ENCODE measurements at places on chromosomes 2 and 18.

GRCh38 chr2:158762336-158762735, 32.8 kb upstream of the DAPL1 start:
- no peak for DNase-seq

- DNase-seq: no peak
Measured at GRCh38 chr18:245282-245847, 22.5 kb downstream of the THOC1 start.

DNA sequence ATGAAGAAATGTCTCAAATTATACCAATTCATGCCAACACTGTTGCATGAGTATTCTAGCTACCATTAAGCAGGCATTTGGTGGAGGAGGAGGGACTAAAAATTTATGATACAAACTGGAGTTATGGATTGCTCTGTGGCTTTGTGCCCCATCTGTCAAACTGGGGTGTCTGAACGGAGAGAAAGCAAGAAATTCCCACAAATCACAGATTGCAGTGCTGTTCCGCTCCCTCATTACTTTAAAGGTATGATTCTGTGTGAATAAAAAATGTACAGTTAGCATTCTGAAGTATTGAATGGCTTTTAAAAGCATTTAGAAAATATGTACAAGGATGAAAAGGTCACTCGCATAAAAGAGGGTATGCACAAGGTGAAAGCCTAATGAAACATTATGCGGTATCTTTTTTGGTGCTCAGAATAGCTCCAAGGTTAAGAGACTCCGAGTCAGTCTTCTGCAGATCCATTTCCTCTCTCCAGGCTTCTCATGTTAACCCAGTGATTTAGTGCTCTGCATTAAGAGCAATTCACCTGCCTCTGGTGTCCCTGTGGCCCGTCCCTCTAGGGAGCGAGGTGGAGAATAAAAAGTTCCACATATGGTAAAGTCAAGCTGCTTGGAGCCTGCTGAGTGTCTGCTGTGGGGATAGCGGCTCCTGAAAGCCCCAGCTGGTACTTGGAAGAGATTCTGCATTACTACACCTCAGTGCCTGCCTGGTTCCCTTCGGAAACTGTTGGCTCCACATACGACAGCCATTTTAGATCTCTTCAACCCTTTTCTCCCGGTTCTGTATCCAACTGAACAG, 184.2 kb downstream of the ZNF521 start:
- DNase-seq: no peak

DNA sequence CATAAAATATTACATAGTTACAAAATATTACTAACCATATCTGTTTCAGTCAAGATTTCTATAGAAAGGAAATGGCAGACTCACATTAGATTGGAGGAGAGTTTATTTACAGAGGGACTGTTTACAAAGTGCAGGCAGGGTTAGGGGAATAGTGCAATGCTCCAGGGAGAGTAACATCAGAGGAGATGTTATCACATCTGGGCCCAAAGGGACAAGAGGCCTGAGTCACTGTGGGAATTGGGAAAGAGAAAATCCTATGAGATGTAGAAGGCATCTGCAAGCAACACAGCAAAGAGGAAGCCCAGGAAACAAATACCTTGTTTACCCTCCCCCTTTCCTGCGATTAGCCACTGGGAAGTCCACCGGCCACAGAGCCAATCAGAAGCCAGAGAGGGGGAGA, 227.3 kb upstream of the TANK start:
- no peak for DNase-seq

GRCh38 chr18:73047688-73048087, 179.9 kb upstream of the NETO1 start:
- no peak for DNase-seq

GRCh38 chr2:60945341-60945740, 64.0 kb downstream of the REL start:
- DNase-seq: no peak

GRCh38 chr2:121018136-121019061, 266.6 kb downstream of the TFCP2L1 start:
- no peak for DNase-seq

- no peak for DNase-seq
Measured at GRCh38 chr2:145751155-145751554, 1231.2 kb upstream of the ZEB2 start.

DNA sequence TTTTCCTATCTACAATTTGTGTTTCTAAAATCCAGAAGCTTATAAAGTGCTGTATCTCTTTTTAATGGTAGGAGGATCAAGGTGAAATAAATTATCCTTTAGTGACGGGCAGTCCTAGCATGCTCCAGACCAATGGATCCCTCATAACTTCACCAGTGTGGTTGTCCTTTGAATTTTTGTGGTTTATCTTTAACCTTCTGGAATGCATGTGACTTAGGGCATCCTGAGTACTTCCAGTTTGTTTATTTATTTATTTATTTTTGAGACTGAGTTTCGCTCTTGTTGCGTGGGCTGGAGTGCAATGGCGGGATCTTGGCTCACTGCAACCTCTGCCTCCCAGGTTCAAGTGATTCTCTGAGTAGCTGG, 40.4 kb downstream of the NUP35 start:
- no peak for DNase-seq

DNA sequence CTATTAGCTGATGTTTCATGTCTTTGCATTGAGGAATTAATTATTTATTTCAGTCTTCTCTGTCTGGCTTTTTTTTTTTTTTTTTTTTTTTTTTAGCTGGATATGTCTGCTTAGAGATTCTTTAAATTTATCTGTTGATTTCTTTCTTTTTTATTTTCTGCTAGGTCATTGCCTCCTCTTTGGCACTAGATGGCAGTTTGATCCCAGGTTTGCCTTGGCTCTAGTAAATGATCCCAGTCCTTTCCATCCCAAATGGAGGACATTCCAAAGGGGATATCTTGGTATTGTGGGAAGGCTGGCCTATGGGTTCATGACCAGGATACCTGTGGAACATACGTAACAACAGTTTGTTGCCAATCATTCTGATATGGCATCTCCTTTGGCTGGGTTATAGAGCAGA, 339.5 kb upstream of the GCFC2 start:
- no peak for DNase-seq

GRCh38 chr2:198456418-198456817, 652.0 kb downstream of the PLCL1 start:
- DNase-seq: no peak

DNA sequence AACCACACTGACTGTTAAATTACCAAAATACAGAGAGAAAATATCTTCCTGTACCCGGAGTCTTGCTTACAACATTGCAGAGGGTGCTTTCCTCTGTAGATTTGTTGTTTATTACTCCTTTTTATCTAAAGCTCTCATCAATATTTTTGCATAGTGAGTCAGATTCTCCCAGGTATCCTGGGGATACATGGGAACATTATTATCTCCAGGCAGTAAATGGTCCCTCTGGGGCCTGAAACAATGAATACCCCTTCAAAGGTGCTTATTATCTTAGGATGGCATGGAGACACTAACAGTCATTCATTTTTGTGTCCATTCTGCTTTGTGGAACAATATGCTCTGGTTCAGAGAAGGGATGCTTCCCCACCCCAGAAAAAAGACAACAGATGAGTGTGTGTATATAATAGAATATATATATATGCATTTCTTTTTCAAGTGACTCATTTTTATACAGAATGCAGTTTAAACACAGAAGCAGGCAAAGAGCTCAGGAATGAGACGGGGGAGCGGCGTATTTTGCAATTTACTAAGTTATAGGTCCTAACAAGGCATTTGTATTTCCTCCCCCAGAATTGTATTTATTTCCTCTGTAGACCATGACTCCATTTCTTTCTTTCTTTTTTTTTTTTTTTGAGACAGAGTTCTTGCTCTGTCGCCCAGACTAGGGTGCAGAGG, 424.8 kb upstream of the ZEB2 start:
- DNase-seq: no peak

DNA sequence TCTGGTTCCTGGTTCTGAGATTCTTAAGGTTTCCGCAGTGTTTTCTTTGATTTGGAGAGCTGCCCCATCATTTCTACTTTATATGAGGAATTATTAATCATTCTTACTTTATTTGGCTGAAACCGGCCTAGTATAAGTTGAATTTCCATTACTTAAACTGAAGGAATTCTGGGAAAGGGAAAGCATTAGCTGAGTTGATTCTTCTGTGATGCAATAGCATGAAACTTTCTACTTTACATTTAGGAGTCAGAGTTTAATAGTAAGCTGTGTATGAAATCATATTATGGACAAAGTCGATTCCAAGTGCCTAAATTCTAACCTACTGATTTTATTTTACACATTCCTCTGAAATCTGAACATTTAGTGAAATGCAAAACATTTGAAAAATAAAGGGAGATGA, 1269.7 kb upstream of the ZEB2 start:
- DNase-seq: no peak

DNA sequence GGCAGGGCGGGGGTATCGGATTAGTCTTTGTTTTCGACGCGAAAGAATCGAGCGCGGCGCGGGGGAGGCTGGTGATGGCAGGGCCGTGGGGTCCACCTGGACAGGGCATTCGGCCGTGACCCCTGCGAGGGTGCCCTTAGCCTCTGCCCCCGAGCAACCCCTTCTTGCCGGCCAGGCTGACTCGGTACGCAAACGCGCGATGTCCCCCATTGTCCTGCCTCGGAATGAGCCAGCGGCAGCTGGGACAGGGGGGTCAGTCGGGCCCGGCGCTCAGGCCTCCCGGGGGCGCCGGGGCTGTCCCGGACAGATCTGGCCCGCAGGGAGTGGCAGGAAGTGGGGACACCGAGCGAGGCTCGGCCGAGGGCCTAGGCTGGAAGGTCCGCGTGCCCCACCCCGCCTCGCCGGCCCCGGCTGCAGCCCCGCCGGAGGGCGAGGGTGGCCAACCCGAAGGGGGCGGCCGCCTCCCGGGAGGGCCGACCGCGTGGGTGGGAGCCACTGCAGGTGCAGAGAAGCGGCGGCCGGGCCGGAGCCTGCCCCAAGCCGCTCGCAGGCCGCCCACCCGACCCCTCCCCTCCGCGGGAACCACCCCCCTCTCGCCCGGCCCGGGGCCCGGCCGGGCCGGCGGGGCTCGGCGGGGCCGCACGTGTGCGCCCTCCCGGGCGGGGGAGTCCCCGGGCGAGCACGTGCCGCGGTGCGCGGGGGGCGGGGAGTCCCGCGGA, at the start of gene TET3:
TET3 (plus strand) TSS at position 708 of the 719 bp plus-strand sequence. CDS start 1,494 bp downstream, outside the sequence.
- no peak for DNase-seq

DNA sequence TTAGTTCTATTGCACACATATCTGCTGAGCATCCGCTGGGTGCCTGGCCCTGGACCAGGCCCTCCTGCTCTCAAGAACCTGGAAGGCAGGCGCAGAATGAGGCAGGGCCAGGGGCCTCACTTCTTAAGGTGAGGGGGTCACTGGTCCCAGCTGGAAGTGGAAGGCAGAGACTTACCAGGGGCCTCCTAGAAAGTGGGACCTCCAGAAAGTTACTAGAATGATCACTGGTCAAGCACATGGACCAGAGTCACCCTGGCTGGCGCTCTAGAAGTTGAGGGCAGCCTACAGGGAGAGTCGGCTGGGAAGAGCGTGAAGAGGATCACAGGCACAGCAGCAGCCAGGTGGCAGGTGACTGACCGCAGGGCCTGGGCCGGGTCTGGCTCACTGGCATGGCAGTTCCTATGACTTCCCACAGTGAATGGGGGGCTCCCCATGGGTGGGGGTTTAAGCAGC, 26.1 kb upstream of the MAL start:
- no peak for DNase-seq

DNA sequence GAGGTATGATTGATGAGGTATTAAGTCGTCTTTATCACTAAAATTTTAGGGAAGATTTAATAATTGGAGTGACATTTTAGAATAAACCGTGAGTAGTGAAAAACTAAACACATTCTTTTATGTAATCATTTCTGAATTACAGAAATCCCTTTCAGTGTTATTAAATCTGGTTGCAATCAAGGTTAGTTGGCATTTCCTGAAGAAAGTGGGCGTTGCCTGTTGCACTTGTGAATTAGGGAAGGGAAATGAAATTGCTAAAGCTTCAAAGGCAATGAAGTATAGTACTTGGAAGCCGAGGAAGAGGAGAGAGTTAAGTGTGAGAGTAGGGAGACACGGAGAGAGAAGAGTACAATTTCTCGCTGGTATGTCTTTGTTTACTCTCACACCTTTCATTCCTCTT, 274.5 kb downstream of the SLC8A1 start:
- DNase-seq: no peak

- no peak for DNase-seq
Measured at GRCh38 chr2:85116207-85116606, 17.0 kb upstream of the TCF7L1 start.

GRCh38 chr18:54396760-54397159, 39.1 kb downstream of the C18orf54 start:
- no peak for DNase-seq
